ENCODE measurements at places on chromosomes 6 and 20.

DNA sequence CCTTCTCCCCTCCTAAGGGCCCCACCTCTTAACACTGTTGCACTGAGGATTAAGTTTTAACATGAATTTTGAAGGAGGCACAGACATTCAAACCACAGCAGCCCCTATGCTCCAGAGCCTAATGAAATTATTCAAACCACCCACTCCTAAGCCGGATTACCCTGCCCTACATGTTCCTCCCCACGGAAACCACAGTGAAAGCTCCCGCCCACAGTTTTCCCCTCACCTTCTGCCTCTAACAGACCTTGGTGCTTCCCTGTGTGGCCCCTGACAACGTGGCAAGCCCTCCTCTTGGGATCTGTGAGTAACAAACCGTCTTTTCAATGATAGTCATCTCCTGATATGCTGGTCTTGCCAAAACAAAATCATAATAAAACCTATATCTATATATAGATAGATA, 74.8 kb downstream of the RIN2 start:
- no peak for DNase-seq

DNA sequence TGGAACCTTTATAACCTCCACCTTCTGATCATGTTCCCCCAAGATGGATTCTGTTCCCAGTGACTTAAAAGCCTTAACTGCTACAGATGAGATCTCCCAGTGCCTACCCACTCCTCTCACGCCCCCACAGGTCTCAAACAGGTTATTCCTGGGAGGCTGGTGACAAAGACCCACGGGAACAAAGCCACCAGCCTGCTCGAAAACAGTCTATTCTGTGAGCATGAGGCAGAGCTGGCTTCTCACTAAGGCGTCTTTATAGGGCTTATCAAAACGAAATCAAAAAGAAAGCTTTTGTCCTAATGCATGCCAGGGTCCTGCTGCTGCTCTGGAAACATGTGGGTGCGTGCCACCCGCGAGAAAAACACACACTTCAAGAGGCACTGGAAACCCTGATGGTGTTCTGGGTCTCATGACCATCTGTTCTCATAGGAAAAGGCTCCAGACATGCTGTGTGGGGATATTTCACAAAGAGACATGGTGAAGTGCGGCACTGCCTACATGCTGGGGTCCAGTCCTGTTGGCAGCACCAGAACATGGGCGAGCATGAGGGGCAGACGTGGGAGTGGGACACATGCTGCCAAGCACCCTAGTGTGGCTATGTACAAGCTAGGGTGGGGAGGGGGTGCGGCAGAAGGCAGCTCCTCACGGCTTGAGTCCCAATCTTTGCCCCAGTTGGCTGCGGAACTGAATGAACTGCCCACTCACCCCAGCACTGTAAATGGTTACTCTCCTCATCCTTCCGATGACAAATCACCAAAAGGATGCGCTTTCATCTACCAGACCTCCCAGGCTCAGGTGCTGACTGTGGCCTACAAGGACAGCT, 2.1 kb downstream of the FKBP1A start:
- no peak for DNase-seq

DNA sequence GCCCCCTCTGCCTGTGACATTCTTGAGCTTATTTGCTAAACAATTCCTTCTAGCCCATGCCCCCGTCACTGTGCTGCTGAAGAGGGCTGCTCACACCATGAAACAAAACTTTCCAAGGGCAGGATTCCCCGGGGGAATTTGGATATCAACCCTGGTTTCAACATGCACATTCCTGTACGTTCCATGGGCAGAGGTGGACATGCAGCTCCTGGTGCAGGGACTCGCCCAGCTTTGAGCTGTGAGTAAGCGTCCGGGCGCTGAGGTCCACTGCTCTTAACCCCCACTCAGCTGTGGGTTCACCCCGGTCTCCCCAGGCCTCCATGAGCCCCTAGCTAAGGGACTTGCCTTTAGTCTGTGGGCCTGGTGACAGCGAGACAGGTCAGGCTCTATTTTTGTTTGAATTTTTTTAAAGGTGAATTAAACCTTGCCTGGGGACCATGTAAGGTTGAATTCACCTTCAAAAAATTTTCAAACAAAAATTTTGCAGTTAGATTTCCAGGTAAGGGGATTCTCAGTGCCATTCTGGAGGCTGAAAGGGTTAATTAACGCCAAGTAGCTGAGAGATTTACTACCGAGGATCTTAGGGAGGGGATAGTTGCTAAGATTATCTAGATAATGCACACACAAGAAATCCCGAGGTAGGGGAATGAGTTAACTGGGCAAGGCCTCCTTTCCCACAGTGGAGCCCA, 70.3 kb upstream of the SLC22A23 start:
- no peak for DNase-seq

- DNase-seq: no peak
Observed at GRCh38 chr6:145257704-145258103, 477.6 kb downstream of the EPM2A start.

DNA sequence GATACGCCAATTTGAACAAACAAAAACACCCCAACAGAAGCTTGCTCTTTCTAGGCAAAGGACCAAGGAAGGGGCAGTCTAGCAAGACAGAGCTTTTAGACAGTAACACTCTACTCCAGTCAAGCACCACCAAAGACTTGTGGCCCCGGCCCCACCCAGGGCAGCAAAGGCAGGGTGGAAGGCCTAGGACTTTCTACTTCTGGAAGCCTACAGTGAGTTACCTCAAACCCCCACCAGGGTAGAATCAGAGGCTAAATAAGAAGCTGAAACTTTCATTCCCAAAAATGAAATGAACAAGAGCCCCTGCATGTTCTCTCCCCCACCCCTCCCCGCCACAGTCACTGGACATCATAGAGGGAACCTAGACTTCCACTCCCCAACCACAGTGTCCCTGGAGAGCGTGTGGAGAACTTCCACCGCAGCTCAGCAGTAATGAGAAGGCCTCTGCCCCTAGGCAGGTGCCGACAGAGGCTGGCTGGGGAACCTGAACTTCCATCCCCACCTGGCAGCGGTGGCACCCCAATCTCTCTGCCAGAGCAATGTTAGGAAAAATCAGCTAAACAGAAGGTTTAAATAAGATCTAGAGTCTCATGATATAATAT, 40.0 kb downstream of the KATNA1 start:
- DNase-seq: no peak

DNA sequence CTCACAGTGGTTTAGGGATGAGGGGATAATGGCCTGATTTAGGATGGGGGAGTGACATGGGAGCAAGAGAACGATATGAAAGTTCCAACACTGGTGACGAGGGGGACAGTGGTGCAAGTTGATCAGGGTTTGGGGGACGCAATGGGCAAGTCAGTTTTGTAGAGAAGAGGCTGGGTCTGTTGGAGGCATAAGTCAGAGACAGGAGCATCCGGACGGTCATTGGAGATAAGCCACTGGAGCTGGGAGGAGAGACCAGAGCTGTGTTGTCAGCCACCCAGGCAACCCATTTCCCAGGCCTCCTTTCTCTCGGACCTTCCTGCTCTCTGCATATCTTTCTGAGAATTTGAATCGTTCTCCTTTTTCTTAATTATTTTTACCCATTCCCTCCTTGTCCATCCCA, 9.5 kb downstream of the DNPH1 start:
- DNase-seq: no peak

GRCh38 chr20:60292001-60292520, 333.8 kb downstream of the CDH26 start:
- no peak for DNase-seq

DNA sequence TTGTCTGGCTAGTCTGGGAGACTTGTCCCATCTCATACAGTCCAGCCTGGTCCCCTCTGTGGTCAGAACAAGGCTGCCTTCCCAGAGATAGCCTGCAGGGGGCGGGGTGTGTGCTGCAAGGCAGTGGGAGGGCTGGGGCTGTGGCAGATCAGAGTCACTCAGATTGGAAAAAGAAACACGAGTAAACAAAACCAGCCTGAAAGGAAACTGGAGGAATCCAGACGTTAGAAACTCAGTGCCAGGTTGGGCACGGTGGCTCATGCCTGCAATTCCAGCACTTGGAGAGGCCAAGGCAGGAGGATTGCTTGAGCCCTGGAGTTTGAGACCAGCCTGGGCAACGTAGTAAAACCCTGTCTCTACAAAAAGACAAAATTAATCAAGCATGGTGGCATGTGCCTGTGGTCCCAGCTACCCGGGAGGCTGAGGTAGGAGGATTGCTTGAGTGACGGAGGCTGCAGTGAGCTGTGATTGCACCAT, 20.2 kb downstream of the LEMD2 start:
- peak; percentile 41 for DNase-seq

- no peak for DNase-seq
Observed at GRCh38 chr6:40923326-40923725, 115.7 kb downstream of the UNC5CL start.

DNA sequence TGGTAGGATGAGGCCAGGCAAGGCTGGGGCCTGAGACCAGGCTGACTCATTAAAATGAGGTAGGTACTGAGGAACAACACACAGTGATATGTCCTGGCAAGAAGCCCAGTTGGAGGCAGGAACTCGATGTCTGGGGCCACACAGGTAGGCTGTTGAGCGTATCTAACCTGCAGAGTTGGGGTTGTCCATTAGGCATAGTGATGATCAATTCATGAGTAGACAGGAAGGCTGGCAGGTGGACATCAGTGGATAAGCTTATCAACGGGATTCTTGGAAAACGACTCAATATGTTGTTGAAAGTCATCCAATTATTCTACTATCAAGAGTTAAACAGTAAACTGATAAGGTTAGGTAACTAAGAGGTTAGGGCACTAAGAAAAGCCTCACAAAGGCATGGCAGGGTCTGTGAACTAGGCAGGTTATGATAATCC, 193.2 kb upstream of the COL21A1 start:
- no peak for DNase-seq

GRCh38 chr6:87588756-87589407, 905 bp downstream of the RARS2 start:
- no peak for DNase-seq

GRCh38 chr6:123215211-123215610, 219.2 kb downstream of the CLVS2 start:
- DNase-seq: no peak

Data from NCI-H1092 (cell line).